ENCODE measurements at places on chromosomes 4 and X.

DNA sequence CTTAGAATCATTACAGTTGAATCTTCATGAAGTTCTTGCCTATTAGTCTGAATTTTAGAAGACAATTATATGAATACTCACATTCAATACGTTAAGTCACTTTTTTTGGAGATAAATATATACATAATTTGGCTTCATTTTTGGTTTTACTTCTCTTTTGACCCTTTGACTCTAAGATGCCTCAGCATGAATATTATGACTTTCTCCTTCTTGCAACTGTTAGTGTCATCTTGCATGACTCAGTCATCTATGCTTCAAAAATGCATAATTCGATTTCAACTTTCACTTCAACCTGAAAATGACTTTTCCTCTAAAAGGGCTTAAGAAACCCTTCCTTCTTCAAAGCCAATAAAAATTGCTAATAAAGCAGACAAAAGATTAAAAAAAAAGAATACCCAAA, 1427.5 kb downstream of the ADGRL3 start:
- no peak for DNase-seq

DNA sequence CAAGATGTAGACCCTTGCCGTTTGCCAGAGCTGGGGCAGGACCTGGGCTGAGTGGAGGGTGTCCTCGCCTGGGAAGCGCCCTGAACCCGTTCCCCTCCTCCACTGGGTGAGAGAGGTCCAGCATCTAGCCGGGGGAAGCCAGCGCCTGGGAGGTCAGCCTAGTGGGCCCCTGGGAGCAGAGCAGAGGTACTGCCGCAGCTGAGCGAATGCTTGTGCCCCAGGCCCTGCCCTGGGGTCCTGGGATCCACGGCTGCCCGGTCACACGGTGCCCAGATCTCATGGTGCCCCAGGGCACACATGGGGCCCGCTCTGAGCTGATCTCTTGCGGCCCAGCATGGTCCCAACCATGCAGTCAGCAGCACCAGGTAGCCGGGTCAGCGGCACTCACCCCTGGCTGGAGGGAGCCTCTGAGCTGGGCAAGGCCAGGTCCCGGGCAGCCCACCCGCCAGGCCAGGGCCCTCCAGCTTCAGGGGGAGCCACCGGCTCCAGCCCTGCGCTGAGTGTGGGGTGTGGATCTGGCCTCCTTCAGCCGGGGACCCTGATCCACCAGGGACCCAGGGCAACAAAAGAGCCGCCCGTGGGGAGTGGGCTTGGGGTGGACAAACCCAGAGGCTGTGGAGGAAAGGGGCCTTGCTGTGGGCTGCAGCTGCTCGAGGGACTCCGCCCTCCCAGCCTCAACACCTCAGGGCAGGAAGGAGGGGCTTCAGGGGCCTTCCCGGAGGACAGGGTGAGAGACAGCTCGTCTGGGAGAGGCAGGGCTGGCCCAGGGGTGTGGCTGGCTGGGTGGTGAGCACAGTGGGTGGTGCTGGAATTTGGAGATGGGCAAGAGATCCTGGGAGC, 4.1 kb upstream of the CPLX1 start:
- no peak for DNase-seq

- DNase-seq, result no peak
Measured at GRCh38 chr4:24236532-24236931, 346.7 kb upstream of the PPARGC1A start.

- DNase-seq, result no peak
Measured at GRCh38 chr4:165922747-165923146, 49.7 kb downstream of the TLL1 start.

DNA sequence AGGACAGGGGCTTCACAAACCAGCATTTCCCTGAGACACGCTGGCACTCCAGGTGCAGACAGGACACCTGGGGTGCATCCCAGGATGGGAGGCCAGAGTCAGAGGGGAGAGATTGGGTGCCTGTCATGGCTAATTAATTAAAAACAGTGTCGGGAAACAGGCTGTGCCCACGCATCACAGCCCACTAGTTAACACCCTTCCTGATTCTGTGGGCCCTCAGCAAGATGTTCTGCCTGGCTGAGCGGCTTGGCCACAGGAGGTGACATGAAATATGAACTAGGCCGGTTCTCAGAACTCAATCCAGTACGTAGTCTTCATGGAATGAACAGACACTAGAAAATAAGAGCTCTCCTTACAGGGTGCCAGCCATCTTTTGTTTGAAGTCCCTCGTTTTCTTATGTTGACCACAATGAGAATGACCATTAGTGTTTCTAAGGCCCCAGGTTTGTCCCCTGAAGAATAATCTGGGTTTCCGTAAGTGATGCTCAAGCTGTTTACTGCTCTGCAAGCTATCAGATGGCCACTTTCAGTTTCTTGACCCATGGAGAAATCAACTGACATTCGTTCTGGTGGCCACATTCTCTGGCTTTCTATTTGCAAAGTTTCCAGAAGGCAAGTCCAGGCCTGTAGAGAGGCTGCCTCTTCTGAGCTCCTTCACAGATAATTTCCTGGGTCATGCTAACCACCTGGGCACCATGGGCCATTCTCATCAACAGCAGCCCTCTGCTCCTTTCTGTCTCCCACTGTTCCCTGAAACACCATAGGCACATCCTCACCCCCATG, 72.3 kb downstream of the SLC34A2 start:
- DNase-seq, result no peak

GRCh38 chr4:62028745-62029144, 828.6 kb downstream of the ADGRL3 start:
- no peak for DNase-seq

DNA sequence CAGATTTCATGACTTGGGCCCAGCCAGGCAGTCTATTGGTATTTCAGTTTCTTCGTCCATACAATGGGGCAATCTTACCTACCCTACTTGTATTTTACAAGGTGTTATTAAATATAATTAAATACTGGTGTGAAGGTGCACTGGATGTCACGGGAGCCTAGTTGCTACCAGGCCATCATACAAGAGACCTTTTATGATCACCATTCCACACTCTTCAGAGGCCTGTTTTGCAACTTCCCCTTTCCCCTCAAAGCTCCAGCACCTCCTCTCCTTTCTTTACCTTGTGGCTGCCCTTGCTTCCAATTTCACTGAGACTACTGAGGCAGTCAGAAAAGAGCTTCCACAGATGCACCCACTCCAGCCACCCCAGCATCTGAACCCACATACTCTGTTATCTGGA, 93.8 kb upstream of the HELT start:
- DNase-seq, result no peak

GRCh38 chrX:23782455-23782854, 518 bp upstream of the SAT1 start:
- DNase-seq, result no peak

DNA sequence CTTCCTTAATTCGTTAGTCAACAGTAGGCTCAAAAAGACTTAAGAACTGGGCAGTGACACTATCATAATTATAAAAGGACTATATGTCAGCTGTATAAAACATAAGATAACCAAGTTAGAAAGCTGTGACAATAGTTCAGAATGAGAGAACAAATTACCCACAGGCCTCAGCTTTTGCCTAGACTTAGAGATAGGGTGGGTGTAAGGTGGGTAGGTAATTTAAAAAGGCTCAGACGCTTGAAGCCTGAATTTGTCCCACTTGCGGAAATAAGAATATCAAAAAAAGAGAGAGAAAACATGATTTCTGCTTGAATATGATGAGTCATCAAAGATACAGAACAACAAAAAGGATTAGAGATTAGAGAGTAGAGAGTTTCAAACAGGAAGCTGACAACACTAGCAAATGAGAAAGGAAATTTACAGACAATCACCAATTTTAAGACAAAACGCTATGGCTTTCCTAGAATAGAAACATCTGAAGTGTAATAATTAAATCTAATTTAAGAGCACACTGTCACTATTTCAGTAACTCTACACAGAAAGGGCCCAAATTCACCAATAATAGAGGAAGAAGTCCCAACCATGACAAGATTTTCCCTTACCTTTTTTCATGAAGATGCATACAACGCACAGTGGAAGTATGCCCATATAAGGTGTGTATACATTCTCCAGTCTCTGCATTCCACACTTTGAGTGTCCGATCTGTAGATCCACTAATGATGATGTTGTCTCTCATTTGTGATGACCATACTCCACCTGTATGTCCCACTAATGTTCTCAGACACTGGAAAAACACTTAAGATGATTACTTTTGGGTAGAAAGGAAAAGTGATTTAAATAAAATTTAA, 208.1 kb downstream of the FBXW7 start:
- DNase-seq, result no peak

- no peak for DNase-seq
Measured at GRCh38 chr4:6452116-6452896, 20.1 kb downstream of the PPP2R2C start.

DNA sequence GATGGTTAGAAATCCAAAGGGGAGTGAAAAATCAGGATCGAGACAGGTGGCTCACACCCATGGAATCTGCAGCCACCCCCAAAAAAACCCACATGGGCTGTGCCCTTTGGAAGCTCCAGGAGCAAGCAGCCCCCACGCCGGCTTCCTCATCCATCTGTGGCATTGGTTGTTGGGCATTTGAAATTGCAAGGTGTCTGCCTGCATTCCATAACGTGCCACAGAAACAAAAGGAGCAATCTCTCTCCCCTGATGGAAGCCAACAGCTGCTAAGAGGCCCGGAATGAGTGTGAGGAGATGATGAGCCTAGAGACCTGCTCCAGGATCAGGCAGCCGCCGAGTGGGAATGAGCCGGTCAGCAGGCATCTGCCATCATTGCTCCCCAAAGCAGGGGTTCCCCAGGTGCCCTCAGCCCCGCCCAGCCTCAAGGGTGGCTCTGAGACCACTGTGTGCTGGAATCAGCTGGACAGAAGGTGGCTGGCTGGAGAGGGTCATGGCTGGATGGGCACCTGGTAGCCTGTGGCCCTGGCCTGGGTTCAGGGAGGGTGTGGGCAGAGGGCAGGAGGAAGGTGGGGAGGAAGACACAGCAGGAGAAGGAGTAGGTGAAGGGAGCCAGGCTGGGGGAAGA, 113.2 kb downstream of the CRLF2 start:
- DNase-seq, result no peak

DNA sequence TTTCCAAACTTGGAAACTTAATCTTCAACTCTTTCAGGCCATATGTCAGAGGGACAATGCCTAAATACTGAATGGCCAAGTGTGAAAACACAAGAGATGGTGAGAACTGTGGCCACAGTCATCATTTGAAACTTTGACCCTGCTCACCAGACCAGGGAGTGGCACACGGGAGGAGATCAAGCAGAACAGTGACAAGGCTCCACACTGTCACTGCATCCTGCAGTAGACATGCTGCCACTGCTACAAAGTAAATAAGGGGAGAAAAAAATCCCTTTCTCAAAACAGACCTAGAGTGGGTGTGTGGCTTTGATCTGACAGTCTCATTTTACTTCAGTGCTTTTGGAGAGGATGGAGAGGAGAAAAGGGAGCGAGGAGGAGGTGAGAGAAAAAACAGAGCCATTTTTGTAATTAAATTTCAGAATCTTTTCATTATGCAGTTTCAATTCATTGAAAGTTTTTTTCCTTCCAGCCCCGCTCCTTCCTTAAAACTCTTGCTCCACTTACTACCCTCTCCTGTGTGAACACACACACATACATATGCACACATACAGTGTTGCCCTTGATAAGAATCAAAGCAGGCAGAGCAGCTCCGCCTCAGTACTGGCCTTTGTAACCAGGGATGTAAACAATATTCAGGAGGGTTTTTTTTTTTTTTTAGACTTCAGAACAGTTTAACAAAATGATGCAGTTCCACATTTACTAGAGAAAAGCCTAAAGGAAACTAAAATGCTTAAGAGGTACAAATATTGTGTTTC, 34.4 kb downstream of the NEXMIF start:
- DNase-seq, result no peak

All from anterior cingulate cortex (tissue), 58 donors.